ENCODE measurements at places on chromosomes 1 and 21.

DNA sequence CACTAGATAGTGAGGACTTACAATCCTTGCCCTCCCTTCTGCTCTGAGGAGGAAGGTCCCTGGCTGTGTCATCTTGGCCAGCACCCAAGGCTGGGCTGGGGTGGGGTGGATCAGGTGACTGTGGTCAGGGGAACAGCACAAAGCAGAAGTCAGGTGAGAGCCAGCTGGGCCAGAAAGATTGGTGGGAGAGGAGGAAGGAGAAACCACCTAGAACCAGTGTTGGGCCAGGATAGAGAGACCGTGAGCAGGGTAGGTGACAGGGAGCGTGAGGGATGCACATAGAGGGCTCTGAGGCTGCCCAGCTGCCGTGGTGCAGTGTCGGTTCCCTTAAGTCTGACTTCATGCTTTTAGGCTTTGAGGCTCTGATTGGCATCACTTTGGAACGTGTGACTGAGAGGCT is 22.7 kb downstream of the NCF2 start:
- DNase-seq: no peak

GRCh38 chr21:14270631-14271030 is 54.7 kb downstream of the RBM11 start:
- no peak for DNase-seq

- DNase-seq: no peak
These were observed 36.1 kb upstream of the KHDRBS1 start for GRCh38 chr1:31977385-31978131.

DNA sequence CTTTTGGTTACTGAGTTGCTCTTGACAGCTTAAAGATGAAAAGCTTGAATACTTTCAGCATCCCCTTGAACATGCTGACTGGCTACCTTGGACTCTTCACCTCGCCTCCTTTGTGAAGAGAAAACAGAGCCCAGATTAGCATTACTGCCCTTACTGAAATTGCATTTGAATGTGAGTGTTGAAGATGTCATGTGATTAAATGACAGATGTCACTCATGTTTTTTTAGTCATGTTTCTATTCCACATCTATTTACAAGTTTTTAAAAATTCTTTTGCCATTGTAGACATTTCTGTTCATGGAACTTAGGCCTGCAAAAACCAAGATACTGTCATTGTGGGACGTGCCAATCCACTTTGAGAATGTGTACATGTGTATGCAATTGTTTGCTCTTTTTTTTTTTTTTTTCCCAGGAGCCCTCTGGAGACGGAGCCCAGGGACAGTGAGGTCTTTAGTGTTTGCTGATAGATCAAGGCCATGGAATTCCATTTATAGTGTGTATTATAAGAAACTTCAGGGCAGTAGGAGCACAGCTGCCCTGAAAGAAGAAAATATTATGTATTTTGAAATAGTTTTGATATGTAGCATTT is 25.7 kb upstream of the IVNS1ABP start:
- no peak for DNase-seq

DNA sequence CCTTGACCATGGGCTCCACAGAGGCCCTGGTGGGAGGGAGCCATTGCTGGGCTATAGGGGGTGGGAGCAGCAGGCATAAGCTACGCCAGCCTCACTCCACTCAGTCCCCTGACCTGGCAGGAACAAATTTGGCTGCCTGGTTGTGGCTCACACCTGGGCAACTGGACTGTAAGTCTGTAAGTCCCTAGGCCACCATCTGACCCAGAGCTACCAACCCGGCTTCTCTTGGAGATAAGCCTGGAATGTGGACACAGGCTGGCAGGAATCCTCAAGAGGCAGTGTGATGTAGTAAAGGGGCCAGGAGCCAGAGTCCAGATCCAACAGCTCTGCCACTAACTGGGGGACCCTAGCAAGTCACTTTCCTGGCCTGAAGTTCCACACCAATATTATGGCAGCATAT is 11.4 kb downstream of the NCF2 start:
- DNase-seq: no peak

- DNase-seq: no peak
These were observed 10.5 kb downstream of the BRINP2 start for GRCh38 chr1:177181280-177181630.

- DNase-seq: no peak
These were observed 20.4 kb upstream of the C1orf105 start for GRCh38 chr1:172399756-172400721.

- DNase-seq: no peak
These were observed 186.6 kb downstream of the NTNG1 start for GRCh38 chr1:107327446-107327845.

DNA sequence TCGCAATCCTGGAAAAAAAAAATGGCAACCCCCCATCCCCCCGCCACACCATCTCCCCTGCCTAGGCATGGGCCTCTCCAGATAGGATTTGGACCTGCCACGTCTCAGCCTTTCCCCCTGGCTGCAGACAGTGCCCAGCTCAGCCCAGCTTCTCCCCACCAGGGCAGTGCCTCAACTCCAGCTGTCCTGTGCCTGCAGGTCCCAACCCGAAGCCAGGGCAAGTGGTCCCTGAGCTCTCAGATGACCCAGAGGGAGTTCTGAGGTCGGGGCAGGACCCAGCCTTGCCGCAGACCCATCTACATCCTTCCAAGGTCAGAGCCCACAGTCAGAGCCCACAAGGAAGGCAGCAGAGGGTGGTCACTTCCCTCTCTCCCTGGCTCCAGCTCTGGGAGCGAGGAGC is 86.7 kb upstream of the POU3F1 start:
- no peak for DNase-seq

GRCh38 chr21:21715266-21715969 is 717.2 kb downstream of the NCAM2 start:
- no peak for DNase-seq

GRCh38 chr1:17933971-17934370 is 173.6 kb upstream of the IGSF21 start:
- no peak for DNase-seq

DNA sequence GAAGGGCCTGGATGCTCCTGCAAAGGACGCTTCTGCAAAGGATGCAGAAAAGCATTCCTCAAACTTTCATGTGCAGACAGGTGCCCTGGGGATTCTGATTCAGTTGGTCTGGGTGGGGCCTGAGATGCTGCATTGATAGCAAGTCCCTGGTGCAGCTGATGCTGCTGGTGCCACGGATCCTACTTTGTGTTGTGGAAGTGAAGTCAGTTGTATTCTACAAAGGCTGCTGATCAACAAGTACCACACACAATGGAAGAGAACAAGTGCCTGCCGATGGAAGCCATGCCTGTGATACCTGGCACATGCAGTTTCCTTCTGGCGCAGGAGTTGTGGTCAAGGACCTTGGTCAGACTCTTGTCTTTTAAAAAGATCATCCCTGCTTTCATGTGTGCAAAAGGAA is 478.8 kb downstream of the CAMTA1 start:
- DNase-seq: no peak

DNA sequence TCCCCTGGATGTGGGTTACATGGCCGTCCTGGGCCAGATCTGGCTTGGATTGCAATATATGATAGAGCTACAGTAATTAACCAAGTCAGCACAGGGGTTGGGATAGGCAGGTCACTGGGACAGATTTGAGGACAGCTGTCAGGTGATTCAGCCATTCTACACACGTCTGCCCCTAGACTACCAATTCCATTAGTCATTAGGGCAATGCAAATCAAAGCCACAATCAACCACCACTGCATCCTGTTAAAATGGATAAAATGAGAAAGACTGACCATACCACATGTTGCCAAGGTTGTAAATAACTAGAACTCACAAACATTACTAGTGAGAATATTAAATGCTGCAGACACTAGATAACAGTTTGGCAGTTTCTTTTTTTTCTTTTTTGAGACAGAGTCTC is 16.0 kb downstream of the C21orf58 start:
- DNase-seq: no peak

DNA sequence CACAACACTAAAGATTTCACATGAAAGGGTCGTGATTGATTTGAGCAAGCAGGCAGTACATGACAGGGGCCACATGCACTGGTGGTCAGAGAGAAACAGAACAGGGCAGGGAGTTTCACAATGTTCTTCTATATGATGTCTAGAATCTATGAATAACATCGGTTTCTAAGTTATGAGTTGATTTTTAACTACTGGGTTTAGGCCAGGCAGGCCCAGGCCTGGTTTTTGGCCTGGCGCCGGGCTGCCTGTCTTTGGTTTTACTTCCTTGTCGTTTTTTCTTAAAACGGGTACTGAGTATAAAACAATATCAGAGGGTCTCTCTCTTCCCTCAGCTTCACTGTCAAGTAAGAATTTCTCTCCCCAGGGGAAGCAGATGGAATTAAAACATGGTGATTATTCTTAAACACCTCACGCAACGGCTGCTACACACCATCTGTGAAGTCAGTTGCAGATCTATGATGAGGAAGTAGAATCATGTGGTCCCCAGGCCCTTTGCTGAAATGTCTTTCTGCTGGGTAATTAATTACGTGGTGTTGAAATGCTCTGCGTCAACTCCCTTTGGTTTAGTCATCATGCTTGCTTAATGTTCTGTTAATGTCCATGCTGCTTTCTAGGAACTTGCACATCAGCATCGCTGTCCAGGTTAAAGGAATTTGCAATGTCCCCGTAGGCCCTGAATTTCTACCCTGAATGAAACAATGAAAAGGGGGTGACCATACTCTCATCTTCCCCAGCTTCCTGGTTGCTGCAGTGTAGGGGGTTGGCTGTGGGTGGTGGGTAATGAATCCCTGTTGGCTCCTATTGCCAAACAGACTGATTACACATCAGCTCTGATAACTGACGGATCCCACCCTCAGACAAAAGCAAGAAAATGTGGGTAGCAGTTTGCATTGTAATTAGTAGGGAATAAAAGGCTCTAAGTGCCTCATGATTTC is 70.3 kb downstream of the SERINC2 start:
- DNase-seq: no peak

GRCh38 chr1:198809247-198809646 is 170.4 kb downstream of the PTPRC start:
- DNase-seq: no peak

GRCh38 chr1:39987869-39988268 is 32.9 kb downstream of the MFSD2A start:
- DNase-seq: no peak

Data from stimulated activated CD4-positive, alpha-beta T cell treated with anti-CD3 and anti-CD28 coated beads, Interleukin-12 subunit alpha, Interleukin-12 subunit beta, amount 100 ng/mL, for 4 hours (primary cell).